NCI-H1105 treated with DMSO at 0.1 percent for 48 hours (cell line): ENCODE measurements at places on chromosomes 6 and 20.

DNA sequence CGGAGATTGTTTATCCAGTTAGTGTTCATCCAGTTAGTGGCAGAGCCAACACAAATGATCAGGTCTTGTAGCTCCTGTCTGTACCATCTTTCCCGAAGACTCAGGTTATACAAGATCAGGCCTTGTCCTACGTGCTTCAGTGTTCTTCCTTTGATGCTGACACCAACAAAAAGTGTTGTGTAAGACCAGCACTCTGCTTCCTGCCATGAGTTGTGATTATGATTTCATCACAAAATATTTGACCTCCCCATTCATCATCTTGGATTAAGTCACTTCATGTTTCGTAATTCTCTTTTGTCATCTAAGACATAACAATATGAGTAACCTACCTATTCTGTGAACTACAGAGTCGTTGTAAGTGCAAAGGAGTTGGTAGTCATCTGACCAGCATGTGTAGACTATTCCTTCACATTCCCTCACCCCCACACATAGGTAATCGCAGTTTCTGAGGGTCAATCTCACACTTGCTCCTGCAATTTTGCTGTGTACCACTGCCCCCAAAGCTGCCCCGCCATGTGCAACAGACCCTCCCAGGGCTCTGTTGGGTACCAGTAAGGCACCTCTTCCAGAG lies 135.6 kb upstream of the SLC22A23 start:
- DNase-seq: no peak

DNA sequence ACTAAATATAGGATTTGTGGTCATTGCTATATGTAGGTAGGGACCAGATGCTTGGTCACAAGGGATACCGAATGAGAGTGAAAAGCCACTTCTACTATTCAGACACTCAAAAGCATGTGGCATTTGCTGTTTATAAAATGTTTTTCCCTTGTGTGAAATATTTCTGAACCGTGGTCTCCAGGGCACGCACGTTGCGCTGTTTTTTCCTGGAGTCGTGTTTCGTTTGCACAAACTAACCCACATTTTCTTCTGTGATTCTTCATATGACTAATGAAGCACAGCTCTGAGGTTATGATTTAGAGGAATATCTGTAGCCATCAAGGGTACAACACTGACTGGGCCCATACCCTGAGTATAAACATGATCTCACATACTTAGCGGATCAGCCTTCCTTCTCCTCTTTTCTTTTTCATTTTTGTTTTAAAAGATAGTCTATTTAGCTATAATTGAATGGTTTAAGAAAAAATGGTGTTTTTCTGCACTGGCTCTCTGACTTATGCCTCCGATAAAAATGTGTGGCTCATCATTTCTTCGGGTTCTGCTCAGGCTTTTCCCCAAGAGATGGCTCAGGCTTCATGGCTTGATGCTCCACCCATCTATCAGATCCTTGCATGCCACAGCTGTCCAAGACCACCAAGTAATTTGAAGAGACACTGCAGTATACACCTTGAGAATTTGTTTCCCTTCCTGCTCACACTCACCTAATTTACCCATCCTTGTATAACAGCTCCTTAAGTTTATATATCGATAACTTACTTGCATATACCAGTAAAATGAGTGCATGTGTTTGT lies 59.9 kb upstream of the HBS1L start:
- DNase-seq: no peak

DNA sequence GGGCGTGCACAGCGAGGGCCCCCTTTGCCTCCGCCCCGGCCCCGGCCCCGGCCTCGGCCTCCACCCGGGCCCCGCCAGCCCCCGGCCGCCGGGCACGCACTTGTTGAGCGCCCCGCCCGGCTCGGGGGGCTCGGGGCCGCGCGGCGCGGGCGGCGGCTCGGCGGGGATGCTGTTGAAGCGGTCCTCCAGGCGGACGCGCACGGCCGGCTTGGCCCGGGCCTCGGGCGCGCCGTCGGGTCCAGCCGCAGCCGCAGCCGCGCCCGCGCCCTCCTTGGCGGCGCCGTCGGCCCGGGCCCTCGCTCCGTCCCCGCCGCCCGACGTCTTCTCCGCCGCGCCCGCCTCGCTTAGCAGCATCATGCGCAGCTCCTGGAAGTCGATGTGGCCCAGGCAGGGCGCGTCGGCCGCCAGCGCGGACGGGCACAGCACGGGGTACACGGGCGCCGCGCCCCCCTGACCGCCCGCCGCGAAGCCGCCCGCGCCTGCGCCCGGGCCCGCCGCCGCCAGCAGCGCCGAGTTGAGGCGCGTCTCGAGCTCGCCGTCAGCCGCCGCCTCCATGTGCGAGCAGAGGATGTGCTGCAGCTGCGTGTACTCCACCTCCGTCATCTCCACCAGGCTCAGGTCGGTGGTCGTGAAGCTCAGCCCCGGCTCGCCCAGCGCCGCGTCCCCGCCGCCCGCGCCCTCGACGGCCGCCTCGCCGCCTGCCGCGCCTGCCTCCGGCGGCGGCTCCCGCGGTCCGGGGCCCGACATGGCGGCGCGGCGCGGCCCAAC lies 514 bp downstream of the TCFL5 start:
- DNase-seq: peak; percentile 11

DNA sequence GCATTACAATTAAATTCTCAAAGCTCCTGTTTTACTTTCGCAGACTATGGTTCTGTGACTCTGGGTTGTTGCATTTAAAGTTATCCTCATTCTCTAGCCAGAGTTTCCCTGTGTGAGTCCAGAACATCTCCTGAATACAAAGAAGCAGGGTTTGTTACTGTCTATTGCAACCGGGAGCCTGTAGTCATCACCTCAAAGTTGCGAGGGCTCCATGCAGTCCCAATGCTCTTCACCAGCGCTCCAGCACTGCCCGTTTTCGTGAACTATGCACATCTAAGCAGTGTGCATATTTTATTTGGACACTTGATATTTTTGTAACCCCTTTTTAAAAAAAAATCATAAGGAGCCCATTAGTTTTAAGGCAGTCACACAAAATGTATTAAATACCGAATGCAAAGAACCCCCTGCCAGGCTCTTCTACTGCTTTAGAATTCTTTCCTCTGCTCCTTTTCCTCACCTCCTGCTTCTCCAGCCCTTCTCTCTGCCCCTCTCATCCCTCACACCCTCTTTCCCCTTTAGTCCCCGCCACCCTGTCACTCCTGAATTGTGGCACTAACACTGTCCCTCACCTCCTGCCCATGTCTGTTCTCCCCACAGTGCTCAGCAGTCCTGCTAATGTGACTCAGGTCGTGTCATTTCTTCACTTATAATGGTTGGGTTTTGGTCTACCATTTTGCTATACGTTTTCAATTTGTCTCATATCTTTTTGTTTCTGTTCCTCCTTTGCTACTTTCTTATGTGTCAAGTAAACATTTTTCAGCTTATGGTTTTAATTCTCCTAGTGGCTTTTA lies 1.1 kb upstream of the HLA-C start:
- DNase-seq: no peak

DNA sequence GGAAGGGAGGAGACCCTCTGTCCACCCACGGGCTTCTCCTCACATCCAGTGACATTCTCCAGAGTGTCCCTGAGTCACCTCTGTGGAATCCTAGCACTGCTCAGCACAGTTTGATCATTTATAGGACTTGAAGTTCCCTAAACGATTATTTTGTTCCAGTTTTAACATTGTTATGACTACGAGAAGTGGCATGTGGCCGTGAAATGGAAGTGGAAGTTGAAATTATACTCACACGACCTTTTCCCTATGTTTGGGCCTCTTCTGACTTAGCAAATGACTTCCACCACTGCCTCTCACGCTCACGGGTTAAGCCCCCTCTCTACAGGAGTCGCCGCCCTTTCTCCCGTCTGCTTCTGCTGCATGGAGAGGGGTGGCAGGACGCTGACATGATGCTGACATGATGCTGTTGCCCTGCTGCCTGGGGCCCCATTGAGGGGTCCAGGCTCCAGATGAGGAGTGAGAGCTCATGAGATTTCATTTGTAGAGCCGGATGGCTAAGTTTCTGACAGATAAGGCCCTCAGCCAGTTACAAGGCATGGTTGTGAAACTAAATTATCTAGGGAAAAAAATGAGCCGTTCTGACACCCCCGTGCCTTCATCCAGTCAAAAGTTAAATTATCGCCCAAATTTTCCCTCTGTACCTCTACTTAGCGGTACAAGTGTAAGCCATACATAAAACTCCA lies 153.6 kb upstream of the UST start:
- DNase-seq: no peak

GRCh38 chr20:37443596-37443995 lies 77.5 kb upstream of the NNAT start:
- DNase-seq: no peak

DNA sequence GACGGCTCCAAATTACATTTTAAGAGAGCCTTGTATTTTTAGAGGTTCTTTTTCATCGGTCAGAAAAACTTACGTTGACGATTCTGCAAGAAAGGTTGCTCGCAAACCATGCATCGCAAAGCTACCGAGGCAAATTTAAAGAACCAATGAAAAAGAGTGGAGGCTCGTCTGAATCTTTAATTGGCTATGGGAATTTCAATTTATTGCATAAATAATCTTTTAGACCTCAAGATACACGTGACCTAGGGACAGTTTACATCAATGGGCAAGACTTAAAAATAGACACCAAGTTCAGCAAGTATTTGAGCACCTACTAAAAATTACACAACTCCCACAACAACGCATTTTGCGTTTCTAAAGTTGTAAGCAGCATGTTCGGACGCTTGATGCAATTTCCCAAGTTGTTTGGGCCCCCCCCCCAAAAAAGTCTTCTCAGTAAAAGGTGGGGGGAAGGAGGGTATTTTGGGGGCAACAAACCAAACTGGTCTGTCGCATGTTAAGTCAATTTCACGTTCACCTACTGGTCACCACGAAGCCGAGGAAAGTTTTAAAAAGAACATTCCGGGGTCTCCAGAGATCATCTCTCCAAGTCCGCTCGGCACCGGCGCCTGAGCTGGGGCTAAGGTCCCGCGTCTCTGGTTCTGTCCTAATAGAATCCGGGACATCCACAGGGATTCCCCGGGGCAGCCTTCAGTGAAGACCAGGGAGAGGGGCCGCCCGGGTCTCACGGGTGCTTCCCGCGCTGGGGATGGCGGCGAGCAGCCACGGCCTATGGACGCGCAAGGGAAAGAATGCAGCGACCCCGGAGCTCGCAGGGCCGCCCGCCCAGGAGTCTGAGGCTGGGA lies 851 bp downstream of the SNX5 start:
- peak; percentile 43 for DNase-seq

DNA sequence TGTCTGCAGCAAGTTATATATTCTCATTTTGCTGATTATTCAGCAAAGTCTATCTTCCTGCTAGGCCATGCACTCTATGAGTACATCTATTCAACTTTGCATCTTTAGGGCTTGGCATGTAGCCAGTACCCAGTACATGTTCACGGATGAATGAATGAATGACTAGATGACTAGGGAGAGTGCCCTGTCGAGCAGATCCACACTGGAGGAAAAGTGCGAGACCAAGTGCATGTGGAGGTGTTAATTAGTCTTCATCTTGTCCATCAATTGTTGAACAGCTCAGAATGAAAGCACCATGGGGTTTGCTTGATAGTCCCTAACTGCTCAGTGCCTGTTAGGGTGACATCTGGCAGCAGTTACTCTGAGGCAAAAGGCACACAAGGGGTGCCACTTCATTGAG lies 30.4 kb downstream of the TM9SF4 start:
- no peak for DNase-seq
